ENCODE measurements at places on chromosomes 7 and 10.

DNA sequence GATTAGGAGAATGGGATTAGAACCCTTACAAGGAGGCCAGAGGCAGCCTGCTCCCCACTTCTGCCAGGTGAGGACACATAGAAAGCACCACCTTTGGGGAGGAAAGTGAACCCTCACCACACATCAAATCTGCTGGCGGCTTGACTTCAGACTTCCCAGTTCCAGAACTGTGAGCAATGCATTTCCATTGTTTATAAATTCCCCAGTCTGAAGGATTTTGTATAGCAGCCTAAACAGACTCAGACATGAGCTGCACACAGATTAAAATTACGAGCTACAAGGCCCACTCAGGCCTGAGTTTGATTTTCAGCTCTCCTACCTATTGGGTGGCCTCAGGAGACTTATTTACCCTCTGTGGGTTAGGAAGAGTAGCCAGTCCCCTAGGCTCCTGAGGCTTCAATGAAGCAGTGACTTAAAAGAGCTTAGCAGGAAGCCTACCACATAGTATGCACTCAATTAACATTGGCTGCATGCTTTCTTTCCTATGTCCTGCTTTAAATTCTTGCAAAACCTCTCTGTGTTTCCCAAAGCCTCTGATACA, 350.7 kb upstream of the ZMIZ1 start:
- no peak for DNase-seq

GRCh38 chr10:28587970-28588290, 55.0 kb downstream of the WAC start:
- DNase-seq = no peak

- no peak for DNase-seq
These were observed 149.7 kb downstream of the CELF2 start for GRCh38 chr10:11167233-11167966.

DNA sequence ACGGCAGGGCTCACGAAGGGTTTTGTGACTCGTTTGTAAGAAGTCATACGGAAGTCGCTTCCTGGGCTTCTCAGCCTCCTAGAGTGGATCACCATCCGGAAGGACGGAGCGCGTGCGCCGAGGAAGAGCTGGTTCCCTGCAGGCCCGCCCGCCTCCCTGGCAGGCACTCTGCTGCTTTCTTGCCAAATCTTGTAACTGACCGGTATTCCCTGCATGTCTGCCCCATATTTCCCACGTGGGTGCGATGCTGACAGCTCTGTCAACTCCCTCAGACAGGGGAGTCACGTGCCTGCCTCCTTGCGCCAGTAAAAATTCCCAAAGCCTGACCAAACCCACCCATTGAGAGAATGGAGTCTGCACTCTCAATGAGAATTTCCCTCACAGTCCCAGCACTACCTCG, 12.7 kb downstream of the SHH start:
- no peak for DNase-seq

DNA sequence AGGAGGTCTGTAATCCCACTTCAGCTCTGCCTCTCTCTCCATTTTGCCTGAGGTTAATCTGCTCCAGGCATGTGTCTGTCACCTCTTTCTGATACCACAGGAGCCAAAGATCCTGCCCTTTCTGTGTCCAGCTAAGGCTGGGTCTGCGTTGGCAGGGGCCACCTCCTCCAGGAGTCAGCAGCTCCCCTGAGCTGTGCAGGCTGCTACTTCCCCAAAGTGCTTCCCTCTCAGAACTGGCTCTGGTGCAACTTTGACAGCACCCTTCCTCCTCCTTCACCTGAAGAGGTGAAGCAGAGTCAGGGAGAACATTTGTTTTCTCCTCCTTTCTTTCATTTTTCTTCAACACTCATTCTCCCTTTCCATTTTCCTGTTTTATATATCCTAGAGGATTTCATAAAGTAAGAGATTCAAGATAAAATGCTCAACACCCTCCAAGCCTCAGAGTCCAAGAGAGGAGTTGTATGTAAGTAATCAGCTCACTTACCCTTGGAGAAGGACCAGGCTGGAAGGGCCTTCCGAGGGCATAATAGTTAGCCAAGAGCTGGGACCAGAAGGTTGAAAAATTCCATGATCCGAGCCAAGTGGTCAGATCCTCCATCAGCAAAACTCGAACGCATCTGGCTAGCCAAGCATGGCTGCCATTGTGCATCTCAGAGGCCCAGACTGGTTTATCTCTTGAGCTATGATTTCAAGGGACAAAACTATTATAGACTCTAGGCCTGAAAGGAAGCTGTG, 257.3 kb downstream of the PTEN start:
- no peak for DNase-seq

DNA sequence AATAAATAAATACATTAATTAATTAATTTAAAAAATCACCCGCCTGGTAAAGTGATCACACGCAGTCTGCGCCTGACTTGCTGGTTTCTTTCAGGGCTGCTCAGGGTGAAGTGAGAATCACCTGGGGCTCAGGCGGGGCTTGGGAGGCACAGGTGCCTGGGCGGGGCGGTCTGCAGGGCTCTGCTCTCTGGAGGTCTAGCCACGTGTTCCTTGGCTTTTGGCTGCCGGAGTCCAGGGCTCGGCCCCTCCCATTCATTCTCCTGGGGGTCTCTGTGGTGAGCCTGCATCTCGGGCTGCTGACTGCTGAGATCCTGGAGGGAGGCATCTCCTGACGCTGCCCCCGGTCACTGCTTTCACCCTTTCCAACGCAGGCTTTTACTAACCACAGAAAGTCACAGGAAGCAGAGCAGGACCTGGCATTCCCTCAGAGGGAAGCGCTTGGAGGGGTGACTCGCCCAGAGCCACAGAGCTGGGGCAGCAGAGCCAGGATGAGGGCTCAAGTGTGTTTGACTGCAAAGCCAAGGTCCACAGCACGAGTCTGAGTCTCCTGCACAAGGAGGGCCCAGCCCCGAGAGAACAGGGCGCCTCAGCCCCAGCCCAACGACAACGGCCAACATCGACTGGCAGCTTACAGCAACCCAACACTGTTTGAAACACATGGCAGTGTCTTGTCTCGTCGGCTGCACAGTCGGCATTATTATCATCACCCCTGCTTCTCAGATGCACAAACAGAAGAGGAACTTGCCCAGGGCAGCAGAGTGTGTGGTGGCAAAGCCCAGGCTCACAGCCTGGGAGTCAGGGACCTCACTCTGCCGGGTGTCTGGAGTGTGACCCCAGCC, 22.4 kb upstream of the MNX1 start:
- no peak for DNase-seq

- no peak for DNase-seq
These were observed 480 bp downstream of the MNX1 start for GRCh38 chr7:157009778-157010587.

DNA sequence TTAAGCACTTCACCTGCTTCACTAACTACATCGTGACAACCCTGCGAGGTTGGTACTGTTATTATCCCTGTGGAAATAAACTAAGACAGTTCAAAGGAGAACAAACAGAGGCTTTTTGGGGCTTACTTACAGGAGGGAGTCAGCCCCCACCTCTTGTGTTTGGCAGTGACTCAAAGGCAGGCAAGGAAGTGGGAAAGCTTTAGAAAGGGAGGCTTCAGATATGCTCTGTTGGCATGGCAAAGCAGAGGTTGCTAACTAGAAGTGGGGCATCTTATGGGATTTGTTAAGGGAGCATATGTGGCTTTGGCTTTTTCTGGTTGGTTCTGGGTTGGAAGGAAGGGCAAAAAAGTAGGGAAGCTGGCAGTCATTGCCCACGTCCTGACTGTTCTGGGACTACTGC, 84.8 kb upstream of the AOAH start:
- no peak for DNase-seq

- no peak for DNase-seq
These were observed 552.1 kb downstream of the TFEC start for GRCh38 chr7:115478426-115478825.

- no peak for DNase-seq
These were observed 299.0 kb upstream of the MBL2 start for GRCh38 chr10:53071505-53072125.

GRCh38 chr10:72335394-72336258, 19.1 kb downstream of the DNAJB12 start:
- no peak for DNase-seq

GRCh38 chr10:110420401-110421193, 77.1 kb upstream of the DUSP5 start:
- DNase-seq = no peak

GRCh38 chr10:53786236-53786900, 1013.8 kb upstream of the MBL2 start:
- no peak for DNase-seq

- DNase-seq = no peak
These were observed 19.8 kb upstream of the TOMM7 start for GRCh38 chr7:22842383-22842941.

DNA sequence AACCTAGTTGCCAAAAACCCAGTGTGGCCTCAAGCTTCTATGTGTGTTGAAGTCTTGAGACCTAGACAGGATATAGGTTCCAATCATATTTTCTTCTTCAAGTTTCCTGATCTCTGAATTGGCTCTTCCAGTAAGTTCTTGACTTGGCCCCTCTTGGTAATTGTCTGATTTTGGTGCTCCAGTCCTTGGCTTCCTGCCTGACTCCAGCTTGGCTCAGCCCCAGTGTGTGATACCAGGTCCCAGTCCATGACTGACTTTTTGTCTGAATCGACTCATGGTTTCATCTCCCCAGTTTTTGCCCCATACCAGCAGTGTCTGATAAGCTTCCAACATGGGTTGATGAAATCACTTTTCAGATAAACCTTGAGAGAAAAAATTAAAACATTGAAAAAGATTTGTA, 72.3 kb downstream of the FAS start:
- DNase-seq = no peak

GRCh38 chr10:47104151-47104605, 192.9 kb downstream of the PTPN20 start:
- no peak for DNase-seq

GRCh38 chr7:128434413-128435326, 21.0 kb upstream of the HILPDA start:
- no peak for DNase-seq

DNA sequence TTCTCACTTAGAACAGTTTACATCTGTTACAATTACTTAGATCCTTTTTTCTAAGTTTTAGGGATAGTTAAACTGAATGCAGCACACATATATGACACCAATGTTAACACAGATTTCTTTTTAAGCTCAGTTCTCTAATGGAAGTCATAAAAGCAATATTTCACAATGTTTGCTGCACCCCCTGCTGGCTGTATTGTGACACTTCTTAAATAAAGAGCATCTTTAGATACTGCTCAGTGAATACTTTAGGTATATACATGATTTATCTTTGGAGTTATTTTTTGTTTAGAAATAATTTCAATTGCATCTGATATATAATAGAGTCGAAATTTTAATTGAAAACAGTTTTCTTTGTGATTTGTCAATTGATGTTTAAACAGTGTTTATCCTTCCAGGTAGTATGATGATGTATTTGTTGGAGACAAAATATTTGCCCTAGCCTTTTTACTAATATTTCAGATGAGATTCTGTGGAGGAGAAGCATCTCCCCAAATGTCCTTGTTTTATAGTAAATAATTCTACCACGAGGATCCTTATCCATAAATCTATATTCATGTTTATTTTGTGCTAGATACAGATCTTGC, 174.4 kb downstream of the ST7 start:
- DNase-seq = peak; percentile 41

GRCh38 chr7:82517050-82517449, 73.5 kb upstream of the CACNA2D1 start:
- DNase-seq = no peak

- no peak for DNase-seq
These were observed 65.3 kb upstream of the ARID5B start for GRCh38 chr10:61835946-61836887.

- no peak for DNase-seq
These were observed 9.2 kb downstream of the CREM start for GRCh38 chr10:35135861-35136260.

DNA sequence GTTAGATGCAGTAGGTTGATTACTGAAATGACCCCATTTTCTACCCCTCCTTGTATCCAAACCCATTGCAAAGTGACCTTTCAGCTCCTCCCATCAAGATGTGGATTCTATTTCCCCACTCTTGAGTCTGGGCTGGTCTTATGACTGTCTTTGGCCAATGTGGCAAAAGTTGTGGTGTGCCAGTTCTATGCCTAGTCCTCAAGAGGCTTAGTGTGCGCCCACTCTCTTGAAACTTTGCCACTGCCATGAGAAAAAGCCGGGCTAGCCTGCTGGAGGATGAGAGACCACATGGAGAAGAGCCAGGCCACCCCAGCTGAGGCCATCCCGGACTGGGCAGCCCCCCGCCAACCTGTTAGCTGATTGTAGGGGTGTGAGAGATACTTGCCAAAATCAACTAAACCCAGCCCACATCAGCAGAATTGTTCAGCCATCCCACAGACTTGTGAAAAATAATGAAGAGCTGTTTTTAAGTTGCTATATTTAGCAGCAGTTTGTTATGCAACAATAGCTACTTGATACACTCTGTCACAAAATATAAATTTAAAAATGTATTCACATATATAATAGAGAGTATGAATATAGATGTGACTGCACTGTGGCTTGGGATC, 131.0 kb upstream of the PALS2 start:
- DNase-seq = no peak

DNA sequence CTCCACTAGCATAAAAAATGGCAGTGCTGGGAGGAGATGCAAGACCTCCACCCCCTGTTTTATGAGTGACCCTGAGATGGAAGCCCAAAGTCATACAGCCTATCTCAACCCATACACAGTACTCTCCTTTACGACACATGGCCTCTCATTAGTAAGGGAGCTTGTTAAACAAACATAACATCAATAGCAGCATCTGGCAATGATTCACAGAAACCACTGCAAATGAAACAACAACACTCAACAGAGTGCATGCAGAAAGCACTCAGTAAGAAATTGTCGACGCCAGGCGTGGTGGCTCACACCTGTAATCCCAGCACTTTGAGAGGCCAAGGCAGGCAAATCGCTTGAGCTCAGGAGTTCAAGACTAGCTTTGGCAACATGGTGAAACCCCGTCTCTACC, 27.5 kb upstream of the FIGNL1 start:
- no peak for DNase-seq

GRCh38 chr10:17009212-17009700, 120.4 kb downstream of the CUBN start:
- no peak for DNase-seq

- DNase-seq = no peak
These were observed 42.3 kb downstream of the BRI3 start for GRCh38 chr7:98323597-98324322.

DNA sequence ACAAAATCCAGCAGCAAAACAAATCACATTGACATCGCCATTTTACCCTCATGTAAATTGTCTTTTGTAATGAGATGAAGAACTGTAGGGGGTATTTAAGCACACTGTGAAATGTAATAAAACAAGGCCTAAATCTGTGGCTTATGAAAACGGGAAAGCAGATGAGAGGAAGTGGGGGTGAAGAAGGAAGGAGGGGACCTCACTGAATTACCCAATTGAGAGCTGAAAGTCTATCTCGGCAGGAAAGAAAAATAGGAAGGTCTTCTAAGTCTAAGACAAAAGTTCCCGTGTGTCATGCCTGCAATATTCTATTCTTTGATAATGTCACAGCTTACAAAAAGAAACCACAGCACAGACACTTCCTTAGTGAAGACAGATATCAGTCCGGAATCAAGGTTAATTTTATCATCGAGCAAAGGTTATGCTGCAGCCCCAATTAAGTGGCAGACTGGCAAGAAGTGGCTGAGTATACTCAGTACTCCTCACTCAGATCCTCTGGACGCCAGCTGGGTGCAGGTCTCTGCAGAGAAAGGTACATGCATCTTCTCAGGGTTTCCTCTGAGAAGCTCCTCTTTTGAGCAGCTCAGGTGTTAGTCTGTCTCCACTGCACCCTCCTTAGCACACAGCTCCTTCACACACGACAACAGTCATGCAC, 239.7 kb downstream of the FANK1 start:
- DNase-seq = no peak

Measured in NCI-H2171 (cell line).